ENCODE measurements at places on chromosomes 16 and 17.

GRCh38 chr17:15952916-15953790, 8.2 kb downstream of the ADORA2B start:
- no peak for DNase-seq

GRCh38 chr17:35171834-35172233, 22.4 kb downstream of the SLC35G3 start:
- DNase-seq, result no peak

- peak; percentile 98 for DNase-seq
Observed at GRCh38 chr16:4944333-4945281, 7.7 kb upstream of the PPL start.

GRCh38 chr16:3590736-3591435, 13.7 kb upstream of the NLRC3 start:
- no peak for DNase-seq

DNA sequence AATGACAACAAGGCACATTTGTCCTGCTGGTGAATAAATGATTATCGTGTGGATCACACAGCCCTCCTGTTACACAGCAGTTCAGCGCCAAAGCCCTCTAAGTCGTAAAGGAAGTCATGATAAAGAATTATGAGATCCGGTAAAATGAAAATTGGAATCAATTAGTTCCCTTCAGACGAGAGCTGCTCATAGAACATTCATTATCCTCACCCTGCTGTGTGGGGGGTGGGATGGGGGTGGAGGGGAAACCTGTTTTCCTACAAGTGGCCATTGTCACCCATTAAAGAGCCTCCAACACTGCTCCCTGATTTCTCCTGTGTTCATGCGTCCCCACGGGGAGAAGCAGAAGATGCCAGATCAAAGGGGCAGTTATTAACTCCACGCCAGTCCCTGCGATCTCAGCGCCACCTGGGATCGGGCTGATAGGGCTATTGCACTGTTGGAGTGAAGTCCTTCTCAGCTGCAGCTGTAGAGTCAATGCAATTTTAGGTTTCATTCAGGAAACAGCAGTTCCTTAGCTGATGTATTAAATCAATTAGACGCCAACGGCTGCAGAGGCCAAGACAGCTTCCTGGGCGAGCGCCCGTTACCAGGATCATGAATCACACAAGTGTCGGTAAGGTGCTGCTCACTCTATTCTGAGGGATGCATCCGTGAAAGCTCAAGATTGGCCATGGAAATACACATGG, 19.2 kb upstream of the CACNG4 start:
- DNase-seq, result peak; percentile 63

DNA sequence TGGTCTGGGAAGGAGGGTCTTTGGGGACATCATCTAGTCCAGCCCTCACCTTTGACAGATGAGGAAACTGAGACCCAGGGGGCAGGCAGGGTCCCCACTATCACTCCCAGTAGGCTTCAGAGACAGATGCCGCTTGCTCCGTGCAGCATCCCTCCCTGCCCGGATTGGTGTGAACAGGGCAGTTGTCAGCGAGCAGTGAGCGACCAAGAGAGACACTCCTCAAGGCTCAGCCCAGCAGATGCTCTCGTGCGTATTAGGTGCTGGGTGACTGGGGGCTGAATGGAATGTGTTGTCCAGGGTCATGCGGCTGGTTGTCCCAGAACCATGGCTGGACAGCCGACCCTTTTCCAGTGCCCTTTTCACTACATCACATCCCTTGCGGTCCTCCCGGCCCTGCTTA, 49.0 kb downstream of the MPRIP start:
- no peak for DNase-seq

- no peak for DNase-seq
Observed at GRCh38 chr17:5234645-5235576, at the start of gene SCIMP. TSS of gene SCIMP (minus strand) at chr17:5234860. CDS start at chr17:5234755, 105 bp downstream.

- peak; percentile 78 for DNase-seq
Observed at GRCh38 chr16:51982715-51983680, 563.9 kb downstream of the TOX3 start.

DNA sequence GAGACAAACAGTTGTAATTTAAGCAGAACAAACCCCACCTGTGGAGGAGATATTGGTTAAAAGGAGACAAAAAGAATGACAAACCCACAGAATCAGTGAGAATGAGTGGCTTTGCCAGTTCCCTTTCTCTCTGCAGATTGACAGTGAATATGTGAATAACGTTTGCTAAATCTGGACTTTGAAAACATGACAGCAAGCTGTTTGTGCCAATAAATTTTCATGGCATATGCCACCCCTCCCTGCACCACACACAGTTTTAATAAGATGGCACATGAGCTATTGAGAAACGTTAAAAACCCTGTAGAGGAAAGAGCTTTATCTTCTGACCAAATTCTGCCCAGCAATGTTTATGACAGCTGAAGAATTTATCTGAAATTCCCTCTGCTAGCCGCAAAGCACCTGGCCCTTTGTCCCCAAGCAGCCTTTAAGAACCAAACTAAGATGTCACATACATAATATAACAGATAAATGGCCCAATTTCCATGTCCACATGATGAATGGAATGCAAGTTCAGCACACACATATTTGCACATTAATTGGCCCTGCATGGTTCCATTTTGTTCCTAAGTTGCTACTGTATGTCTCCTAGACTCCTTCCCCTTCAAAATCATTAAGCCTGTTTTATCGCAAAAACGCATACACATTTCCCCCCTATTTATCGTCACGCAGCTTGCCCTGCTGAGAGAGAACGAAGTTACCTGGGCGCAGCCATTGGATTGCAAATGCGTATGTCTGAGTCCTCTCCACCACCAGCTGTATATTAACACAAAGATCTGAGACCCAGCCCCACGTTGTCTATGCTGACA, 773.5 kb upstream of the EEF2KMT start:
- no peak for DNase-seq

DNA sequence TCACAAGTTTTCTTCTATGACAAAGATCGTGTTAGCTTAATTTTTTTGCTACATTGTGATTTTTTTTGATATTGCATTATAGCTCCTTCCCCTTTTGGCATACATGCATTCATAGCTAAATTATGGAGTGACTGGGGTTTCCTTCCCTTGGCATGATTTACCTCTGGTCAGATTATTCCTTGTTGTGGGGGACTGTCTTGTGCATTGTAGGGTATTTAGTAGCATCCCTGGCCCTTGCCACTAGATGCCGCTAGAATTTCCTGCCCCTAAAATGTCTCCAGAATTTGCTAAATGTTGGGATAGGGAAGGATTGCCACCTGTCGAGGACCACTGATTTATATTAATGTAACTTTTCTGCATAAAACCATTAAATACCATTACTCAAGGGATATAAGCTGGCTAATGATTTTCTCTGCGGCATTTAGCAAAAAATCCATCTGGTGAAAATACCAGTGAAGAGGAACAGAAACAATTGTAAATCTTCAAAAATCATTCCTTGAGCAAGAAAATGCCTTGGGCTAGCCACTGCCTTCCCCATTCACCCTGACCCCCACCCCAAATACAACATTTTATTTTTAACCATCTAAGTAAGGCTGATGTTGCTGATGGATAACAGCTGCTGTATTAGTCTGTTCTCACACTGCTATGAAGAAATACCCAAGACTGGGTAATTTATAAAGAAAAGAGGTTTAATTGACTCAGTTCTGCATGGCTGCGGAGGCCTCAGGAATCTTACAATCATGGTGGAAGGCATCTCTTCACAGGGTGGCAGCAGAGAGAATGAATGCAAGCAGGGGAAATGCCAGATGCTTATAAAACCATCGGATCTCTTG, 195.2 kb downstream of the MAP2K6 start:
- peak; percentile 86 for DNase-seq

DNA sequence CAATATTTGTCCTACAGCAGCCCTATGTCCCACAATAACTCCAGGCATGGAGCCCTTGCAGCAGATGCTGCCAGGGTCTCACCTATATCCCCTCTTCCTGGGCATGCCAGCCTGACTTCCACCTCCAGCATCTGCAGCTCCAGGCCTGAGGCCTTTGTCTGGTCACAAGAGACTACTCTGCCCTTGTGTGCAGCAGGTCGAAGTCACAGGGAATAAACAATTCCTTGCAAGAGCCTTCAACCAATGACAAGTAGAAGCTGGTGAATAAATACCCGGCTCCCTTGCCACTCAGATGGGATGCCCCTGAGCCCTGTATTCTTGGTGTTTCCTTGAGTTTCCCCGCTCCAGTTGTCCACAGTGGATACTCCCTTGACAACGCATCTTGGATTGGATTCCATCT, 23.0 kb downstream of the CES1 start:
- DNase-seq, result no peak
